ENCODE measurements at places on chromosomes 1 and 21. TPM values are rescaled to one million over a fixed set of nuclear protein-coding genes. Genes with fewer than 3 reads are reported as not detected.

- H3K4me3 ChIP-seq: peak overlapping the region; percentile 30
- no peak for DNase-seq
- no peaks in the 10 kb centered on the region for H3K36me3 ChIP-seq
- H3K27ac ChIP-seq: no peak overlapping the region
Observed at GRCh38 chr1:159200769-159201168, 3.9 kb upstream of the ACKR1 start.

GRCh38 chr1:236736761-236737160 is 50.5 kb downstream of the ACTN2 start:
- no peak overlapping the region for H3K4me3 ChIP-seq
- H3K4me1 ChIP-seq: no peaks in the 10 kb centered on the region
- no peak for DNase-seq
- H3K36me3 ChIP-seq: no peaks in the 10 kb centered on the region

- H3K27me3 ChIP-seq: no peaks in the 10 kb centered on the region
- peak overlapping the region; percentile 75 for H3K27ac ChIP-seq
- peak overlapping the region; percentile 80 for H3K4me3 ChIP-seq
- H3K4me1 ChIP-seq: peaks cover 11% of the 10 kb centered on the region
- peaks cover 9% of the 10 kb centered on the region for H3K36me3 ChIP-seq
- DNase-seq: no peak
Observed at GRCh38 chr1:163320891-163321290, 863 bp upstream of the NUF2 start.

DNA sequence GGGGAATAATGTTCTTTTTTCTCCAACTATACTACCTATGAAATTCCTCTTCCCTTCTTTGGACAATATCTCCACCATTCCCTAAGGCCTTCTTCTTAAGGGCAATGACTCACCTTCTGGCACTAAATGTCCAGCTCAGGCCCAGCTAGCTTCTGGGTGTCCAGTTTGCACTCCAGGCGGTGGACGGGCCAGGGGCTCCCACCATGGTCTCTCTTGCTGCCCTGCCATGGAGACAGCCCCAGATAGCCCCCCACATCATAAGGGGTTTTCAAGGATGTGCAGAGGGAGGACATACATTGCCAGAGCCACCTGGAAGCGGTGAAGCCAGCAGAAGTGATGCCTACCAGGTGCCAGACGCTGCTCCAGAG is 43.8 kb downstream of the C1orf198 start:
- no peaks in the 10 kb centered on the region for H3K36me3 ChIP-seq
- H3K4me1 ChIP-seq: peaks cover 21% of the 10 kb centered on the region
- peak overlapping the region; percentile 47 for H3K27ac ChIP-seq
- no peak for DNase-seq

- peaks cover 33% of the 10 kb centered on the region for H3K4me1 ChIP-seq
- no peak overlapping the region for H3K27ac ChIP-seq
- H3K27me3 ChIP-seq: peaks cover 92% of the 10 kb centered on the region
- peak; percentile 69 for DNase-seq
Observed at GRCh38 chr1:152110365-152110859, 4.8 kb downstream of the TCHH start.

The CYP4A11 gene
- not detected for total RNA-seq

The INSRR gene
- not detected for total RNA-seq

- no peaks in the 10 kb centered on the region for H3K27me3 ChIP-seq
- peak overlapping the region; percentile 77 for H3K27ac ChIP-seq
- H3K4me3 ChIP-seq: peak overlapping the region; percentile 94
- peak; percentile 85 for DNase-seq
- H3K4me1 ChIP-seq: peaks cover 10% of the 10 kb centered on the region
Observed at GRCh38 chr1:178541829-178542553, 29.1 kb downstream of the TEX35 start.

The SLC16A4 gene
- total RNA-seq: 15.9 TPM

GRCh38 chr1:54404939-54405897 is 976 bp downstream of the SSBP3 start:
- peak overlapping the region; percentile 38 for H3K27ac ChIP-seq
- peak; percentile 72 for DNase-seq
- peak overlapping the region; percentile 64 for H3K4me3 ChIP-seq
- peaks cover 42% of the 10 kb centered on the region for H3K4me1 ChIP-seq

DNA sequence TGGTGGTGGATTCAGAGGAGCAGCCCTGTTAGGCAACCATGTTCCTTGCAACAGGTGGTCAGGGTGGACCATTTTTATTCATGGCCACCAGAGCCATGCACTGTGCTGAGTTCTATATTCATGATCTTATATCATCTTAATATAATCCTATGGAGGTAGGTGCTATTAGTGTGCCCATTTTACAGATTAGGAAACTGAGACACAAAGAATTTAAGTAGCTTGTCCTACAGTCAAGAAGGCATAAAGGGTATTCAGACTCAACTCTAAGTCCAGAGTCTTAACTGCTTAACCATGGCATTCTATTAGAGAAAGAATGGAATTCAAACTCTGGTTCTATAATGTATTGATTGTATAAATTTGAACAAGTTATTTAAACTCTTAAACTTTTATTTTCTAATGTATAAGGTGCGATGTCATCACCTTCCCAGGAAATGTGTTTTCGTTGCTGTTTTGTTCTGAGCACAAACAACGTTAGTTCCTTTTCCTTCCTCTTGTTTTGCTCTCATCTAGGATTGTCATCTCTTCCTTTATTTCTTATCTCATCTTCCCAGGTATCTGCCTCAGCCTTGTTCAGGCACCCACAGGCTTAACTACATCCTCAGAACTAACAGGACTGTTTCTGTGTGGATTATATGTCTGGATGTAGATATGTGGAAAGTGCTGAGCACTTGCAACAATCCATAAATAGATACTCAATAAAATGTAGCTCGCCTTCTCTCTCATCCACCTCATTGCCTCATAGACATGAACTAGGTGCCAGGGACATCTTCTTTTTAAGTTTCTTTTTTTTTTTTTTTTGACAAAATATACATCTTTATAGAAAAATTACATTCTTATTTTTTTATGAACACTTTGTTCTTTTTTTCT is 207.1 kb downstream of the NFIA start:
- no peak overlapping the region for H3K4me3 ChIP-seq

- no peaks in the 10 kb centered on the region for H3K36me3 ChIP-seq
- no peaks in the 10 kb centered on the region for H3K27me3 ChIP-seq
- no peak for DNase-seq
- peaks cover 42% of the 10 kb centered on the region for H3K4me1 ChIP-seq
Observed at GRCh38 chr21:38264571-38264970, 7.8 kb downstream of the KCNJ15 start.

The VWA5B1 gene
- total RNA-seq: 0.09 TPM

The SPRR1B gene
- not detected for total RNA-seq

DNA sequence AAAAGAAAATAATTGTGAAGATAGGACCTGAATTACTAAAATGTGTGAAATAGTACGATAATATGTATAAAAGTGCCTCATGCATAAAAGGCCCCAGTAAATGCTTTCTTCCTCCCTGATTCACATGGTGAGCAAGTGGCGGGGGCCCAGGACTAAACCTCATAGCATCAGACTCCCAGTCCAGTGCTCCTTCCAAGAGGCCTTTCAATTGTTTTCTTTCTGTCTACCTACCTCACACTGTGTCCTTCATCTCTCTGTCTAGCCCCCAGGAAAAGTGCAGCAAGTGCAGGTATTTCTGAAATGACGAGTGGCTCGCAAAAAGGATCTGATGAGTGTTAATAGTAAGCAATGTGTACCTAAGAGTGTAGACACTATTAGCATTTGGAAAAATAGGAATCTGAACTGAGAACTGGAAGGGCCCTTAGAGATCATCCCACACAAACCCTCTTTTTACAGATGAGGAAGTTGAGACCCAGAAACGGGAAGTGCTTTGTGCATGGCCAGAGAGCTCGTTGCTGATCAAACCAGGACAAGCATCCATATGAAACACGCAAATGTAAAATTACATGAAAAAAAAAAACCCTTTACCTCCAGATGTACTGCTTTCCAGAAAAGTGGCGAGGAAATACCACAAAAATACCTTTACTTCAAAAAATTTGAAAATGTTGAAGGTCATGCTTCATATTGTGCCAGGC is 118.2 kb upstream of the HOOK1 start:
- no peak for DNase-seq
- no peak overlapping the region for H3K27ac ChIP-seq
- no peaks in the 10 kb centered on the region for H3K27me3 ChIP-seq
- no peaks in the 10 kb centered on the region for H3K36me3 ChIP-seq
- H3K4me1 ChIP-seq: peaks cover 32% of the 10 kb centered on the region

The GJA4 gene
- total RNA-seq: 20.0 TPM

The IRF6 gene
- 17.9 TPM for total RNA-seq

The TFF1 gene
- not detected for total RNA-seq

- DNase-seq: no peak
- no peaks in the 10 kb centered on the region for H3K36me3 ChIP-seq
- no peaks in the 10 kb centered on the region for H3K27me3 ChIP-seq
- H3K27ac ChIP-seq: no peak overlapping the region
- H3K4me3 ChIP-seq: no peak overlapping the region
- H3K4me1 ChIP-seq: no peaks in the 10 kb centered on the region
Observed at GRCh38 chr1:229972600-229973296, 94.3 kb upstream of the GALNT2 start.

GRCh38 chr1:164953098-164953497 is 394.1 kb downstream of the PBX1 start:
- H3K4me3 ChIP-seq: no peak overlapping the region
- H3K27ac ChIP-seq: no peak overlapping the region
- no peaks in the 10 kb centered on the region for H3K36me3 ChIP-seq
- no peaks in the 10 kb centered on the region for H3K4me1 ChIP-seq
- H3K27me3 ChIP-seq: no peaks in the 10 kb centered on the region
- no peak for DNase-seq

GRCh38 chr1:209012443-209013196 is 570.9 kb upstream of the CAMK1G start:
- H3K36me3 ChIP-seq: no peaks in the 10 kb centered on the region
- H3K4me1 ChIP-seq: peaks cover 7% of the 10 kb centered on the region
- H3K27ac ChIP-seq: no peak overlapping the region
- H3K4me3 ChIP-seq: no peak overlapping the region
- no peaks in the 10 kb centered on the region for H3K27me3 ChIP-seq
- DNase-seq: no peak

The RIPPLY3 gene
- not detected for total RNA-seq

- DNase-seq: no peak
- no peaks in the 10 kb centered on the region for H3K36me3 ChIP-seq
- H3K27me3 ChIP-seq: no peaks in the 10 kb centered on the region
- no peaks in the 10 kb centered on the region for H3K4me1 ChIP-seq
- no peak overlapping the region for H3K4me3 ChIP-seq
Observed at GRCh38 chr1:236326432-236326831, 44.7 kb upstream of the ERO1B start.

The LCE1C gene
- total RNA-seq: not detected

The HTR1D gene
- 0.93 TPM for total RNA-seq

DNA sequence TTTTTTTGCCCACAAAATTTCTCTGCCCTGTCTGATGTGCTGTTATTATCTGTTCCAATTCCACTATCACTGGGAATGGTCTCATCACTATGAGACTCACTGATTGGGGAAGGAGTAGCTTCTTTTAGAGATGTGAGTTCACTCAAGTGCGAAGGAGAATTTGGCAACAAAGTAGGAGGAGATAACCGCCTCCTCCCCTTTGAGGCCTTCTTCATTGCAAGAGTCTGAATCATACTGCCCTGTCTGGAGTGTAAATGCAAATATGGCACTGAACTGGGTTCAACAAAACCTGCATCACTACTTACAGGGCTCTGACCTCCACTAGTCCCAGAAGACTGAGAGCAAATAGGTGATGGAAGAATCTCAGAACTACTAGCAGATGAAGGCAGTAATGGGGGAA is 83.4 kb downstream of the ASH1L start:
- H3K4me1 ChIP-seq: no peaks in the 10 kb centered on the region
- H3K27me3 ChIP-seq: no peaks in the 10 kb centered on the region
- DNase-seq: no peak
- H3K27ac ChIP-seq: no peak overlapping the region
- H3K36me3 ChIP-seq: peaks cover 25% of the 10 kb centered on the region

Measured in upper lobe of right lung (tissue), 1 donor.